ENCODE measurements at places on chromosomes 2 and 18.

GRCh38 chr18:46220116-46220515 lies 115.9 kb downstream of the HAUS1 start:
- no peak for DNase-seq

DNA sequence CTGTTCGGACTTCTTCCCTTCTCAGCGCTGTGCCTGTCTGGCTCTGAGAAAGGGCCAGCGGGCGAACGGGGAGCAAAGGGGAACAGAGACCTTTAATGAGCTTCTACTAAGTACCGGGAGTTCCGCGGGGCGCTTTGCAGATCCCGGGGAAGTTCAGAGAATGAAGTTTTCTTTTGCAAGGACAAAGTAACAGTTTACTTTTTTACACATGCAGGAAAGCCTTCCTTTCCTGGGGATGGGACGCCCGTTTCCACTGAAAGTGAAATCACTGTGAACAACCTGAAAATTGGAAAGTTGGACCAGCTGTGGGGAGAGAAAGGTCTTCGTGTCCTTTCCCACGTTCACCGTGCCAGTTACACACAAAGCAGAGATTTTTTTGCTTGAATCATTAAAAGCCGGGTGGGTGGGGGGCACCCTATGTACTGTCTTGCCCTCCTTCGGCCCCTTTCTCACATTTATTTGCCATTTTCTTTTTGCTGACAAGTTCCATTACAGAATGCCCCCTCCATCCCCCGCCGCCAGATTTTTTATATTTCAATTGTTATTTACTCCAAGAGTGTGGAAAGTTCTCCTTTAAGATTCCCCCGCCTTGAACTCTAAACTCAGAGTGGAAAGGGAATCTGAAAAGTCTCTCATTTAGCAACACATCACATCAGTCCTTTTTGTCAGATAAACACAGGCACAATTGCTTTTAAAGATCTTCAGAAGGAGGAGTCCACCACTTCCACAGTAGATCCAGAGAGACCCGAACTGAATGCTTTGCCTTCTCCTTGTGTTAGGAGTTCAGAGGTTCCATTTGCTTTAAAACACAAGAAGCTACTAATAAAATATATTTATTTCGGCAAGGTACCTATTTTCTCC lies 1.1 kb upstream of the FN1 start:
- peak; percentile 50 for DNase-seq

DNA sequence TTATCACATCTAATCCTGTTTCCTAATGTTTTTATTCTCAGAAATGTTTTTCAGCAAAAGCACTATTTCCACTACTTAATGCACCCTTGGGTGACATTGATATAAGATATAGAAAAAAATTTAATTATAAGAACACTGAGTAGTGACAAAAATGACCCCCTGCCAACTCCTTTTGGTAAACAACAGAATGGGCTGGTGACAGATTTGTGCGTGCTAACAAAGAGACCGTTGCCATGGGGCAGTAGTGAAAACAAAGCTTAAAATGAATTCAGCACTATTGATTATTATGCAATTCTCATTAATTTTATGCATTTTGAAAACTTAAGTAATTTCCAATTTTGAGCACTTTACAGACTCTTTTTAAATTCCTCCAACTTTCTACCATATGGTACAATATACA lies 33.1 kb downstream of the RDH14 start:
- DNase-seq, result no peak

DNA sequence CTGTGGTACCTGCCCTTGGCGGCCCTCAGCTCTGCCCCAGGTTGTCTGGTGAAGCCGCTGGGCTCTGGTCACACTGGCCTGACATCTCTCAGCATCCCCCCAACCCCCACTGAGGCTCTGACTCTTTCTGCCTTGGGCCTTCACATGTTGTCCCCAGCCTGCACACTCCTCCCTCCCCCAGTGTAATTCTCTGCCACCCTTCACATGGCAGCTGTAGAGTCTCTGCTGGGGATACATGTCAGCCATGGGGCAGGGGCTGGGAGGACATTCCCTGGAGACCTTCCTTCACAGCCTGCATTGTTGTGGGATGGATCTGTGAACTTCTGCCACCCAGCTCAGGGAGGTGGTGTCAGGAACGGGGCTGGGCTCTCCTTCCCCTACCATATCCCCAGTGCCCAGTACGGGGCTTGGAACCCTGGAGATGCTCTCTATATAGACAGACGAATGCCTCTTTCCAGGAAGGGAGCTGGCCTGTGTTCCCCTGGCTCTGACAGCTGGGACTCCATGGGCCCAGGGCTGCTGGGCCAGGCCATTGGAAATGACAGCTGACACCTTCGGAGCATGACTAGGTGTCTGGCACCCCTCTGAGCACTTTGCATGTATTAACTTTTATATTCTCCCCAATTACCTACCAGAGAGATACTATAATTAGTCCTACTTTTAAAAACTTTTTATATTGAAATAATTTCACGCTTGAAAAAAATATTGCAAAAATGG lies 151.5 kb downstream of the INHBB start:
- DNase-seq, result no peak

DNA sequence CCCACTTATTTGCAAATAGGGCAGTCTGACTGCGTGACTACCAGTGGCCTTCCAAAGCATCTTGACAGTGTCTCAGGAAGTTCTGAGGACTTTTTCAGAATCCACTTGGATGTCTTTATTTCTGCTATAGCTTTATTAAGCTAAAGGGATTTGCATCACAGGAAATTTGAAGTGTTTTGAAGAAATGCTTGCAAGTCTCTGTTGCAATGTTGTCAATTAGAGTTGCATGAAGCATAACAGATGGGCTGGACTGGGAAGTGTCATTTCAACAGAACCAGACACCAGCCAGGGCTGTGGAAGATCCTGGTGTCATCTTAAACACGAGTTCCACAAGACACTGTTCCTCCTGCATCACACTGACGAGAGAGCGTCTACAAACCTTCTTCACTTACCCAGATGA lies 224.5 kb downstream of the EN1 start:
- DNase-seq, result no peak

DNA sequence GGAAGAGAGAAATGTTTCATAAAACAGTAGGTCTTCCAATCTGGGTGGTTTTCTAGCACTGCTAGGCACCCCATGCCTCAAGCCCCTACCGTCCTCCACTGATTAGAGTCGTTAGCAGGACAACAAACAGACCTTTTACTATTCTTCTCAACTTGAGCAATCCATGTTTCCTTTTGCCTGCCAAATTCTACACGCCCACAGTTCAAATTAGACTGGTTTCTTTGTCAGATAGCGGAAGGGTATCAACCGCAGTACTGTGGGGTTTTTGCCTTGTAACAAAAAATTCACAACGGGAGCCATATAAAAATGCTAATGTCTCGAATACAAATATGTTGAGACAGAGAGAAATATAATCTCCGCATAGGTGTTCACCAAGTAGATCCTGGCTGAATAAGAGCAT lies 59.9 kb downstream of the VIT start:
- DNase-seq, result no peak

GRCh38 chr2:109021895-109022300 lies 32.9 kb upstream of the EDAR start:
- DNase-seq, result no peak

GRCh38 chr18:47790036-47790435 lies 140.4 kb downstream of the SMAD2 start:
- no peak for DNase-seq

GRCh38 chr2:29154610-29155009 lies 39.4 kb downstream of the CLIP4 start:
- no peak for DNase-seq

GRCh38 chr2:145321344-145321743 lies 801.4 kb upstream of the ZEB2 start:
- DNase-seq, result no peak

DNA sequence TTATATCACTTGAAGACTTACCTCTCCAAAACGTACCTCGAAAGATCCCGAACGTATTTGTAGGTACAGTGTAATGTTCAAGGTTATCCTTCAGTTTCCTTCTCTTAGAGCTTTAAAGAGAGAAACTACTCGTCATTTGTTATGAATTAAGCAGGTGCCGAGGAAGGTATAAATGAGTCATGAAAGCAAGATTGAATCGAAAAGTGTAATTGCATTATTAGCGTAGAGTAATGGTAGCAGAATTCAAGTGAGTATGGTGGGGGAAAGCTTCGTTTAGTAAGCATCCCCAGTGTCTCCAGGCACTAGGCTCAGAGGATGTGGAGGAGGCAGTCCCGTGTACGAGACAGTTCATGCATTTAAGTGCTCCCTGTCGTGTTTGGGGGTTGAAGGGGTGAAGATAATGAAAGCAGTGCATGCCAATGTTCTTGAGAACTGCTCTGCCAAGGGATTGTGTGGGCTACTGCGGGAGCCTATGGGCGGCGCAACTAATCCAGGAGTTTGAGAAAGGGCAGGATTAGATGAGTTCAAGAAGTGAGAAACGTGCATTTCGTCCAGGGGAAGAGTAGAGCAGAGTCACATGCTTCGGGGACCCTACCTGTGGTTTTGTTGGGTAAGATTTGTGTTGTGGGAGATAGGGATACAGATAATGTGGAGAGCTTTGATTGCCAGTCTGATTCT lies 858 bp downstream of the POLR1B start:
- DNase-seq, result no peak

GRCh38 chr18:80148326-80149199 lies 39.5 kb downstream of the ADNP2 start:
- no peak for DNase-seq

DNA sequence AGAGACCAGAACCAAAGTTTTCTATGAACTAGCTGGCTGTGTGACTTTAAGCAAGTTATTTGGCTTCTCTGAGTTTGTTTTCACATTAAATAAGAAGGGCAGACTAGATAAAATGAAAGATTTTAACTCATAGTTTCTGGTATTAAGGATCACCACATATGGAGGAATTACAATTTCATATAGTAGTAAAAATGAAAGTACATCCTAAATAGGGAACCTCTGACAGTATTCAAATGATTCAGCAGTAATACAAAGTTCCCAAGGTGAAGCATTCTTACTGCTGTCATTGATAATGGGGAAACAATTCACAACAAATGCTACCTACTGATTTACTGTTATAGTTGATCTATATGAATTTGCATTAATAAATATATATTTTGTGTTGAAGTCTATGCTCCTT lies 170.3 kb upstream of the VRK2 start:
- DNase-seq, result no peak

GRCh38 chr18:58046794-58047555 lies 2.9 kb downstream of the NEDD4L start:
- DNase-seq, result no peak

DNA sequence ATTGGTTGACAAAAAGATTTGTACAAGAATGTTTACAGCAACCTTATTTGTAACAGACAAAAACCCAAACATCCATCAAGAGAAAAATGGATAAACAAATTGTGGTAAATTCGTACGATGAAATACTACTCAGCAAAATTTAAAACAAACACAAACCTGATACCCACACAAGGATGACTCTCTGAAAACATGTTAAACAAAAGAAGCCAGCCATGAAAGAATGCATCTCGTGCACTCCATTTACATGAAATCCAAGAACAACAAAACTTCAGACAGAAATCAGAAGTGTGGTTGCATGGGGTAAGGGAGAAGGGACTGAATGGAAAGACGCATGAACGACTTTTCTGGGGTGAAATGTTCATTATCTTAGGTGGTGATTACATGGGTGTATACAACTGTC lies 93.4 kb downstream of the SLC25A12 start:
- DNase-seq, result no peak

GRCh38 chr2:188404341-188405004 lies 112.8 kb downstream of the GULP1 start:
- no peak for DNase-seq

DNA sequence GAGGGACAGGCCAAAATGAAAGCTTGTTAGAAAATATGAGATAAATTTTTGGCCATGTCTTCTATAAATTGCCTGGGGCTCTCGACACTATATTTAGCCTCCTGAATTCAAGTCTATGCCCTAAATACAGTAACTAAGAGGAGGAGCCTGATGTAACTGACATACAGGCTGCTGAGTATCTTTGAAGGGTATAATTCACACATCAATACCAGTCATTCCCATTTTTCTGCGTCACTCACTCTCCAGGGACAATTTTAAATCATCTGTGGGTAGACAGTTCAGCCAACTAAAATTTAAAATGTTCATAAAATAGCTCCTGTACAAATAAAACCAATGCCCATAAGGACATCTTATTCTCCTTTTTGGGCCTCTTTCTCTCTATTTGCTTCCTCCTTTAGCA lies 105.9 kb downstream of the AP1S3 start:
- DNase-seq, result no peak

GRCh38 chr2:238128061-238128440 lies 10.4 kb upstream of the KLHL30 start:
- DNase-seq, result no peak

DNA sequence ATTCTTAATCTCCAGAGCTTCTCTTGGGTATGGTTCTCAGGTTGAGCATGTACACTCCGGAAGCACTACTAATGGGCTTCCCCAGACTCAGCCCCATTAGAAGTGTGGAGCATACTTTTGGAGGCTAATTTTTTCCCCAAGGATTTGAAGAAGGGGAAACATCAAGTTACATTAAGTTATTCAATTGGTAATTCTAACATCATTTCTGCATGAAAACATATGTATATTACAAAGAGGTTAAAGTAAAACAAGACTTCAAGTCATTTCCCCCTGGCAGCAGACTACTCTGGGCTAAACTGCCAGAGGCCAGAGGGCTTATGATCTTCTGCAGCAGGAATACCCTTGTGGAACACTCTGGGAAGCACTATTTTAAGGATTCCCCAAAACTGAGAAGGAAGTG lies 227.7 kb upstream of the STK17B start:
- DNase-seq, result no peak

GRCh38 chr2:158486150-158486969 lies 29.6 kb downstream of the PKP4 start:
- DNase-seq, result no peak

DNA sequence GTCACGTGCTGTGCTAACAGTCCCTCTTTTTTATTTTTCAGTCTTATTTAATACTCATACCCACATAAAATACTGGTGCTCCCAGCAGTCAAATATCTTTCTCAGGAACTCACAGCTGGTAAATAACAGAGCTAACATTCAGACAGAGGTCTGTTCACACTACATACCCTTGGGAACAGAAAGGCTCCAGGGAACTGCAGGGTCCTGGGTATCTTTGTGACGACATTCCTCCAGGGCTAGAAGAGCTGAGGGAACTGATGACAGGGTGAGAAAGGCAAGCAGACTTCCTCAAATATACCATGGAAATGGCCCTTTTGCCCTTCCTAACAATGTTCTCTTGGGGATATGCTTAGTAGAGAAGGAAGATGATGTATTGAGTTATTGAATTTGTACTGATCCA lies 19.3 kb downstream of the PDE6D start:
- no peak for DNase-seq

DNA sequence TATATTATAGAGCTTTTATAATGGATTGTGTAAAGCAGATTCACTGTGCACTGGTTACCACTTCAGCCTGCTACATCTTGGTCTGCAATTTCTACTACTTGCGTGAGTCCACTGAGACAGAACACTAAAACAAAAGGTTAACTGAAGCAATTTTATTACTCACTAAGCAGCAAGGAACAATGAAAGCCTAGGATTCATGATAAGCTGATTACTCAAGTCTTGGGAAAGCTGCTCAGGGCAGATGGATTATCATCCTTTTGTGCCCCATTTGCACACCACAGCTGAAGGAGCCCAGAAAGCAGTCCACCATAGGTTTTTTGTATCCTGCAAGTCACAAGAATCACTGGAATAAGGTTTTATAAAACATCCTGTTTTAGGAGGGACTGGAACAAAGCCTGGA lies 1215.2 kb upstream of the TMEFF2 start:
- no peak for DNase-seq

All from left hindlimb (tissue), 1 donor.